Uterus (tissue), 4 donors: ENCODE measurements at places on chromosomes 11 and 22. TPM values are rescaled to one million over a fixed set of nuclear protein-coding genes. Genes with fewer than 3 reads are reported as not detected.

- no peak for DNase-seq
- H3K27ac ChIP-seq = no peak overlapping the region
- no peaks in the 10 kb centered on the region for H3K36me3 ChIP-seq
- no peaks in the 10 kb centered on the region for H3K4me1 ChIP-seq
- no peaks in the 10 kb centered on the region for H3K27me3 ChIP-seq
Observed at GRCh38 chr11:104093426-104094280, 57.2 kb downstream of the DDI1 start.

PARVA gene
- 52.9 TPM for total RNA-seq

GRCh38 chr11:122754553-122755322, 83.6 kb upstream of the CRTAM start:
- no peaks in the 10 kb centered on the region for H3K4me1 ChIP-seq
- no peak overlapping the region for H3K27ac ChIP-seq
- H3K36me3 ChIP-seq = no peaks in the 10 kb centered on the region
- DNase-seq = no peak
- H3K4me3 ChIP-seq = no peak overlapping the region

- H3K4me1 ChIP-seq = no peaks in the 10 kb centered on the region
- no peak overlapping the region for H3K27ac ChIP-seq
- H3K27me3 ChIP-seq = no peaks in the 10 kb centered on the region
- no peak overlapping the region for H3K4me3 ChIP-seq
Observed at GRCh38 chr11:56911312-56911711, 77.4 kb upstream of the OR5AK2 start.

- no peak overlapping the region for H3K27ac ChIP-seq
- no peak overlapping the region for H3K4me3 ChIP-seq
- DNase-seq = no peak
- no peaks in the 10 kb centered on the region for H3K4me1 ChIP-seq
Observed at GRCh38 chr11:86247608-86248007, 3.1 kb downstream of the EED start.

SCGB1D2 gene
- total RNA-seq = not detected

DNA sequence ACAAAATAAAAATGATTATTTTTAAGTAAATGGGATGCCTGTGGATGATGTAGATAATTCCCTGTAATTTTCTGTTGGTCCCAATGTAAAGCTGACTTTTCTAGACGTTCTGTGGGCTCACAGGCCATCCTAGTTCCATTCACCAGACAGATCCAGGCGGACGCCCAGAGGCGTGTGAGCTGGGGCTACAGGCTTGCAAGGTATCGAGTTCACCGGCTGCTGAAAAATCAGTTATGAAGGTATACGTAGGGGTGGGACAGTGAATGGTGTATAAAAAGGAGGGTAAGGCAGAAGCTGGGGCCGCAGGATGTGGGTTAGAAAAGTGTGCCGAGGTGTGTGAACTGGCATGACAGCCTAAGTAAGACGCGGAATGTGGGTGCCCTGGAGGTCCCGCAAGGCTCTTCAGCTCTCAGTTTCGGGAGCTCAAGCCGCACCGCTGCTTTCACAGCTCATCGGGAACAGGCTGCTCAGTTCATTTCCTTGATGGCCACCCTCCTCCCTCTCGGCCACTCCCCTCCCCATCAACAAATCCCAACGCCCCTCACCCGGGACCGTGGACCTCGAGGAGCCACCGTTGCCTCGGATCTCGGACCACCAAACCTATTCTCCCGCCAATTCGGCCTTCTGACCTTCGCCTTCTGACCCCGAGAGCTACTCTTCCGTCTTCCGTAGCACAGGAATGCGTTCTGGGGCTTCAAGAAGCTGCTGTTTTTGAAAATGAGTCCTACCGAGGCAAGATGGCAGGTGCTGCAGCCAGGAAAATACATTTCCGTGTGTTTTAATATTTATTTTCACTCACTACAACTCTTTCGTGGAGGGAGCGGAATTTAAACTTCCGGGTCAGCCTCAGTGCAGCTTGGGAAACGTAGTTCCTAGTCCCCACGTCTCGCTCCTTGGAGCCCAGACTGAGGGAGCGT, at the start of gene XNDC1N:
Gene XNDC1N (minus strand): TSS at position 775 of the 917 bp plus-strand sequence. CDS start 5,241 bp downstream, outside the sequence.
- peak within 1 kb of the TSS; percentile 94 for H3K4me3 ChIP-seq
- peaks cover 8% of the 10 kb centered on the region for H3K4me1 ChIP-seq
- H3K36me3 ChIP-seq = no peaks in the 10 kb centered on the region
- peak; percentile 80 for DNase-seq

DNA sequence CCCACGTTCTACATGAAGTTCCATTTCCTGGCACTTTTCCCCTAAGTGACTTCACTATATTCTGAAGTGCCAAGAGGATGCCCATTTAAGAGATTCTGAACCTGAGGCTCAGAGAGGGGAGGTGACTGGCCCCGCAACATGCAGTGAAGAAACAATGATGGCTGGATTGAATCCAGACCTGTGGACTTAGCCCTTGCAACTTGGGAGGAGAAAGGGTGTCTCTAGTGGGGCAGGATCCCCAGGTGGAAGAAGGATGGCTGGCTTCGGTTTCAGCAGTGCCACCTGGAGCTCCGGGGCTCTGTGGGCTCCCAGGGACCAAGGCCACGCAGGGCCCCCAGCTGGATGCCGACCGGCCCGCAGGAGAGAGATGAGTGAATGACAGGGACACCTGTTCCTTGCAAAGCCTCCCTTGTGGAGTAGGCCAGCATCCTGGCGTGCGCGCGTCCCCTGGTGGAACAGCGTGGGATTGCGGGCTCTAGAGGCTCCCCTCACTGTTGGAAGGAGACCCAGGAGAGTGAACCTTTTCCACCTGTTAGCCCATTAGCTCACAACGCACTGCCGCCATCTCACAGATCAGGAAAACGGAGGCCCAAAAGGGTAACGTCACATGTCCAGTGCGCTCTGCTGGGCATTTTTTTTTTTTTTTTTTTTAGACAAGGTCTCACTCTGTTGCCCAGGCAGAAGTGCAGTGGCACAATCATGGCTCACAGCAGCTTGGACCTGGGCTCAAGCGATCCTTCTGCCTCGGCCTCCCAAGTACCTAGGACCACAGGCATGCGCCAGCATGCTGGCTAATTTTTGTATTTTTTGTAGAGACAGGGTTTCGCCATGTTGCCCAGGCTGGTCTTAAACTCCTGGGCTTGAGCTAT, 104.7 kb downstream of the KIAA1671 start:
- no peak overlapping the region for H3K27ac ChIP-seq
- H3K4me1 ChIP-seq = no peaks in the 10 kb centered on the region
- DNase-seq = peak; percentile 37
- no peaks in the 10 kb centered on the region for H3K27me3 ChIP-seq
- H3K36me3 ChIP-seq = no peaks in the 10 kb centered on the region

DNA sequence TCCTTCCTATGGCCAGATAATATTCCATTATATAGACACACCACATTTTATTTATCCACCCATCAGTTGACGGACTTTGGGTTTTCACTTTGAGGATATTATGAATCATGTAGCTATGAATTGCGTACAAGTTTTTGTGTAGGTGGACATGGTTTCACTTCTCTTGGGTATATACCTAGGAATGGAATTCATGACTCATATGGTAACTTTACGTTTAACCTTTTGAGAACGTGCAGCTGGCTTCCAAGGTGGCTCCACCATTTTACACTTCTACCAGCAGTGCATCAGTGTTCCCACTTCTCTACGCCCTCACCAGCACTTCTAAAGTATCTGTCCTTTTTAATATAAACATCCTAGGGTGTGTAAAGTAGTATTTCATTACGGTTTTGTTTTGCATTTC, 112.0 kb downstream of the PLEKHA7 start:
- DNase-seq = no peak
- H3K27ac ChIP-seq = no peak overlapping the region
- H3K4me3 ChIP-seq = no peak overlapping the region

DNA sequence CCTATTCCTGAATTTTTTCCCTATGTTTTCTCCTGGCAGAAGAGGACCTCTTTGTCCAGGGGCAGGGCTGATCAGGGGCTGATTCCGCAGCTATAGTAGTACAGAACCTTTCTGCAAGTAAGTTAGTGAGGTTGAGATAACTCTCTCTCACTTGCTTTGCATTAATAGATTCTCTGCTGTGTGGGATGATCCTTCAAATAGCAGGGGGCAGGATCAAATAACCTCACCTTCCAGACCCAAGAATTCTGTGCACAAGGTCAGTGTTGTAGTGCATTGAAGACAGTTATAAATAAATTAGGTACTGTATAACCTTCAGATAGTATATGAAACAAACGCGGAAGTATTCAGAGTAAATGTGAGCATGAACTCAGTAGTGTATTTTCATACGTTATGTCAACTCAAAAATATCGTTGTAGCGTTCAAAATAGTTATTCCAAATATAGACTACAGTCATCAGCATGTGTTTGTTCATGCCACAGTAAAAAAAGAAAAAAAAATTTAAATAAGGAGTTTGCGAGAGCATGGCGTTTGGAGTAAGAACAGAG, 278 bp downstream of the MMP26 start:
- H3K4me1 ChIP-seq = no peaks in the 10 kb centered on the region
- H3K4me3 ChIP-seq = no peak overlapping the region
- DNase-seq = no peak
- no peaks in the 10 kb centered on the region for H3K27me3 ChIP-seq
- no peak overlapping the region for H3K27ac ChIP-seq
- no peaks in the 10 kb centered on the region for H3K36me3 ChIP-seq

DNA sequence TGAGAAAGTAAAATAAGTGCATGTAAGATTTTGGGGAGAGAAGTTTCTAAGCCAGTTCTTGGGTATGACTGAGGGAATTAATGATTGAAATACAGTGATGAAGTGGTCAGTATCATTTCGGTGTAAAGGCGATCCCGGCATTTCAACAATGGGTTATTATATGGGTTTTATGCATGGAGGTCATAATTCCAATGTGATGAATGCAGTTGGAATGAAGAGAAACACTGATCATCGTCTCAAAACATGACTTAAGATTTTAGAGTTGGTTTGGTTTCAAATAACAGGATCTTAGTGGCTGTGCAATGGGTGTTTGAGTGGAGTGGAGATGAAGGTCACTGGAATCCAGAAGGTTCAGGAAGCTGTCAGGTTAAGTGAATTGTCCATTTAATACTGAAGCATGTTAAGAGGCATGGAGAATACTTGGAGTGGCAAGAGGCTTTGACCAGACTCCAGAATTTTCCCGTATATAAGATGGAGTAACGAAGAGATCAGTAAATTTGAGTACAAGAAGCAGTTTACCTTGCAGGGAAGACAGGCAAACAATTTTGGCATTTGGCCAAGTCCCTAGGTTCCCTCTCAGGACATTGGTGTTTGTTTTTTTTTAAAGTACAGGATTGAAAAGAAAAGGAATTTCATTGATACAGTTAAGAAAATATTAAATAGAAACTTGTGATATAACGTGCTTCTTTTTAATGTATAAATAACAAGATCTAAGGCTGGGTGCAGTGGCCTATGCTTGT, 96.4 kb upstream of the BIRC3 start:
- no peaks in the 10 kb centered on the region for H3K36me3 ChIP-seq
- DNase-seq = no peak
- H3K27ac ChIP-seq = peak overlapping the region; percentile 18
- no peaks in the 10 kb centered on the region for H3K4me1 ChIP-seq
- no peaks in the 10 kb centered on the region for H3K27me3 ChIP-seq
- H3K4me3 ChIP-seq = no peak overlapping the region

- DNase-seq = no peak
- no peaks in the 10 kb centered on the region for H3K27me3 ChIP-seq
- H3K36me3 ChIP-seq = no peaks in the 10 kb centered on the region
- no peak overlapping the region for H3K4me3 ChIP-seq
Observed at GRCh38 chr22:49230194-49230577, 597.5 kb downstream of the BRD1 start.

- no peaks in the 10 kb centered on the region for H3K36me3 ChIP-seq
- no peak for DNase-seq
- H3K4me3 ChIP-seq = peak overlapping the region; percentile 48
Observed at GRCh38 chr11:746289-747157, 741 bp upstream of the TALDO1 start.

DNA sequence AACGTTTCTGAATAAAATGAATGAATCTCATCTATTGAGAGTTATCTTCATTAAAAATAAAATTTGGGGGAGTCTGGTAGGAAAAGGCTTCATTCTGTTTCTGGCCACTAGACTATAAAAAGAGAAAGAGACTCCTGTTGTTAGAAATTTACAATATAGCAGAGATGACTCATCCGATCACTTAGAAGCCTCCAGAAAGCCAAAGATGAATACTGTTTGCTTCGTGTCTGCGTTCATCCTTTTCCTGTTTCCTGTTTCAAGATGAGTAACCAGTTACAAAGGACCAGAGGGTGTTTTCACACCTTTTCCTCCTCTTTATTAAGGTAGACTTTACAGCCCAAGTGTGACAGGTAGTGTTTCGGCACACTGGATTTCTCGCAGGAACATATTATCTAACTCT, 1120.7 kb downstream of the LRRC4C start:
- H3K4me3 ChIP-seq = no peak overlapping the region
- no peaks in the 10 kb centered on the region for H3K4me1 ChIP-seq
- no peak overlapping the region for H3K27ac ChIP-seq
- no peaks in the 10 kb centered on the region for H3K27me3 ChIP-seq

DNA sequence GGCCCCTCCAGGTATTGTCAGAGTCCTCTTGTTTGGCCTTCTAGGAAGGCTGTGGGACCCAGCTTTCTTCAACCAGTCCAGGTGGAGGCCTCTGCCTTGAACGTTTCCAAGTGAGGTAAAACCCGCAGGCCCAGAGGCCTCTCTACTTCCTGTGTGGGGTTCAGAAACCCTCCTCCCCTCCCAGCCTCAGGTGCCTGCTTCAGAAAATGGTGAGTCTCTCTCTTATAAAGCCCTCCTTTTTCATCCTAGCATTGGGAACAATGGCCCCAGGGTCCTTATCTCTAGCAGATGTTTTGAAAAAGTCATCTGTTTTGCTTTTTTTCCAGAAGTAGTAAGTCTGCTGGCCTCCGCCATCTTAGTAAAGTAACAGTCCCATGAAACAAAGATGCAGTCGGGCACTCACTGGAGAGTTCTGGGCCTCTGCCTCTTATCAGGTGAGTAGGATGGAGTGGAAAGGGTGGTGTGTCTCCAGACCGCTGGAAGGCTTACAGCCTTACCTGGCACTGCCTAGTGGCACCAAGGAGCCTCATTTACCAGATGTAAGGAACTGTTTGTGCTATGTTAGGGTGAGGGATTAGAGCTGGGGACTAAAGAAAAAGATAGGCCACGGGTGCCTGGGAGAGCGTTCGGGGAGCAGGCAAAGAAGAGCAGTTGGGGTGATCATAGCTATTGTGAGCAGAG, at the start of gene CD3E:
Gene CD3E (plus strand): TSS at position 163 of the 681 bp plus-strand sequence. CDS start 223 bp downstream, at position 386.
- no peak for DNase-seq
- H3K27me3 ChIP-seq = no peaks in the 10 kb centered on the region
- H3K4me1 ChIP-seq = no peaks in the 10 kb centered on the region
- no peak within 1 kb of the TSS for H3K4me3 ChIP-seq
- H3K27ac ChIP-seq = no peak within 1 kb of the TSS

ASCL2 gene
- total RNA-seq = 1.6 TPM

HMOX1 gene
- 7.2 TPM for total RNA-seq

NPAS4 gene
- 0.97 TPM for total RNA-seq

SYT7 gene
- 6.5 TPM for total RNA-seq

- DNase-seq = no peak
- no peak overlapping the region for H3K4me3 ChIP-seq
- H3K27ac ChIP-seq = no peak overlapping the region
- no peaks in the 10 kb centered on the region for H3K4me1 ChIP-seq
- H3K27me3 ChIP-seq = no peaks in the 10 kb centered on the region
Observed at GRCh38 chr11:10798330-10798928, 10.3 kb downstream of the EIF4G2 start.
